ENCODE measurements at places on chromosomes 7 and 10.

GRCh38 chr7:7736671-7737070, 18.3 kb upstream of the RPA3 start:
- no peak for DNase-seq

- DNase-seq: no peak
These were observed 100.6 kb upstream of the GLCCI1 start for GRCh38 chr7:7867846-7868571.

GRCh38 chr10:106086391-106086790, 1078.1 kb downstream of the SORCS1 start:
- no peak for DNase-seq

DNA sequence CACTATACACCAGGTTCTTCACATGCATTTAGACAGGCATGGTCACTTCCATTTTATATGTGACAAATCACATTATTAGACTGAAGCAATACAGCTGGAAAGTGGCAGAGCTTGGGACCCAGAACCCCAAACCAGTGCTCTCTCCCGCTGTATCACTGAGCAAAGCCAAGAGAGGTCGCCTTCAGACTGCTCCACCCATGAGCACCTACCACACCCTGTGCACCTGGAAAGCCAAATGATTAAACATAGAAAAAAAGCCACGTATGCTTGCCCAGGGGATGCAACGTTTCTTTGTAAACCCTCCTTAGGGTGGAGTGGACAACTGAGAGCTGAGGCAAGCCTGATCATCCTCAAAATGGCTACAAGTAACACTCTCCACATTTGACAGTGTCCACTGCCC, 72.5 kb downstream of the CCDC6 start:
- no peak for DNase-seq

DNA sequence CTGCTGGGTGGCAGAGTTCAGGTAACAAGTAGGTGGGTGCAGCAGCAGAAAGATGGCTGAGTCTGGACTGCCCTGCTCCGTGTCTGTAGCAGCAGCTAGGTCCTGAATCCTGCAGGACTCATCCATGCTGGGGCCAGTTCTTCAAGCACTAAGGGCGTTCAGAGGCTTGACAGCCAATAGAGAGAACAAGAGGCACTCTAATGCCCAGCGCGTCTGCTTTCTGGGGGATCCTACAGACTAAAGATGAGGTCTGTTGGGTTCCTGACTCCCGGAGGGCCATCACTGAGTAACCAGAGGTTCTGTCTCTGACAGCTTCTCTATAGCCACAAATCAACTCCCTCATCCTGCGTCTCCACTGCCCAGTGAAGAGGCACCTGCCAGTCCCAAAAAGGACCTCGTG, 125.5 kb downstream of the PTPN20 start:
- no peak for DNase-seq

- DNase-seq: no peak
These were observed 56.7 kb upstream of the EBF3 start for GRCh38 chr10:130020651-130021382.

GRCh38 chr7:94394437-94395140, at the start of gene COL1A2:
Gene COL1A2, plus strand, starts transcription at chr7:94394895. Its CDS starts 137 bp downstream, at chr7:94395032.
- DNase-seq: peak; percentile 15

DNA sequence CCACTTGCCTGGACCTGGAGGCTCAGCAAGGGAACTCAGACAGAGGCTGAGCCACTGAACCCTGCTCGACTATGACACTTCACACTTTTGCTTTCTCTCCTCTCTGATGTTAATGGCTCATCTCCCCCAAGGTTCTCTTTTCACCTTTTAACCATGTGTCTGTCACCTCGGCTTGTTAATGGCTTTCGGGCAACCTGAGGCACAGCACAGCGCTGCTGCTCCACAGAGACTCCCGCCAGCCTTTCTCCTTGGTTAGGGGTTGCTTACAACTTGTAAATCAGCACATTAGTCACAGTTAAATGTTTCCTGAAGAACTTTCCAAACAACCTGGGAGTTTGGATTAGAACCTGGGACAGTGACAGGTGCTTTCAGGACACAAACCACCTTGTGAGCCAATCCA, 136.2 kb upstream of the TBX20 start:
- DNase-seq: no peak

DNA sequence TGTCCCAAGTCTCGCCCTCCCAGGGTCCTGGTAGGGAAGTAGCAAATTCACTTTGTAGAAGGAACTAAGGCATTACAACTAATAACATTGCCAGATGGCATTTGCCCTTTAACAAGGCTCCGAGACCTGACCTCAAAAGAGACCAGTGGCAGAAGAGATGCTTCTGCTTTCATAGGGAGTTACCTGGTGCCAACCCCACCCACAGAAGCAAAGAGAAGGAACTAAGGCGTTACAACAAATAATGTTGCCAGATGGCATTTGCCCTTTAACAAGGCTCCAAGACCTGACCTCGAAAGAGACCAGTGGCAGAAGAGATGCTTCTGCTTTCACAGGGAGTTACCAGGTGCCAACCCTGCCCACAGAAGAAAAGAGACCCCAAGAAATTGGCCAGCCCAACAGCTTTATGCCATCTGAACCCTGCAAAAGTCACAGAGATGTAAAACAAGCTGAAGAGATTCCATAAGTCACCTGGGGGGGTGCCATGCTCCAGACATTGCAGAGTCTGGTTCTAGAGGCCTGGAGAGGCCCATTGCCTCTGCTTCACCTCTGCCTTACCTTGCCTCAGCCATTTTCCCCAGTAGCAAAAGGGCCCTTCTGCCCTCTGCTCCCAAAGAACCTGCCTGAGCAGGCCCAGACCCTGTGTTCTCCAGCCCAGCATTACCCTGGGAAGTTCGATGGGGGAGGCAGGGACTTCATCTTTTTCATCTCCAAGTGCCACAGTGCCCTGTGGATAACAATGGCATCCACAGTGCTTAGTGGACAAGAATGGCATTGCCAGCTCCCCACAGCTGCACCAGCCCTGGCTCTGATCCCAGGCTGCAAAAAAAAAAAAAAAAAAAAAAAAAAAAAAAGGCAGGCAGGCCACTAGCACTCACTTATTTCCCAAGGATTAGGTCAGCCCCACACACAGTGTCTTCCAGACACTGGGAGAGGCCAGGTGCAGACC, 179.5 kb upstream of the PLXNA4 start:
- DNase-seq: no peak

DNA sequence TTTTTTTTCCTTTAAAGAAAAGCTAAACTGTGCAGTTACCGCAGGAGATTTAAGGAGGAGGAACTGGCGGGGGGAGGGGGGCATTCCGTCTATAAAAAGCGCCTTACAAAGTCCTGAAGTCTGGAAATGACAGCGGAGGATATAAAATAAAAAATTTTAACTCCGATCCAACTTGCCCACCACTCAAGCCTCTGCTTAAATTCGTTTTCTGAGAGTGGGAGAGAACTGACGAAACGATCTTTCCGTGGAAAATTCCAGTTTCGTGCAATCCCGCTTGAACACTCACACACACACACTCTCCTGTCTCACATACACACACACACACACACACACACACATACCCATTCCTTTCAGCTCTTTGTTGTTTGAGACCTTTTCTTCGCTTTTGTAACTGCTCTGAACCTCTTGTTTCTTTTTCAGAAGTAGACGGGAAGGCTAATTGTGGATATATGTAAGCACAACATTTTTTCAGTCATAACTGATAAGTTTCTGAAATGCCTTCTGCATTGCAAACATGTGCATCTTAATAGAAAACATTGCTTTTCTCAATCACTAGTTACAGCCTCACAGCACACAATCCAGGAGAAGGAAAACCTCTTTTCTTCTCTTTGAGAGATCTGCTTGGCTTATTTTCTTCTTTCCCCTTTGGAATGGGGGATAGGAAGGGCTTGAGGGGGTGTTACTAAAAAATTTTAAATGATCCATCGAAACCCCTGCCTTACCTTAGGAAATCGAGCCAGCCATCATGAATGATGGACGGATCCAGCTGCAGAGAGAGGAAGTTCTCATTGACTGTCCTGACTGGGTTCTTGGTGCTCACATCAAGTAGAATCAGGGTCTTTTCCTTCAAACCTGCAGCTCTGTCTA, 628 bp downstream of the HPSE2 start:
- DNase-seq: no peak

DNA sequence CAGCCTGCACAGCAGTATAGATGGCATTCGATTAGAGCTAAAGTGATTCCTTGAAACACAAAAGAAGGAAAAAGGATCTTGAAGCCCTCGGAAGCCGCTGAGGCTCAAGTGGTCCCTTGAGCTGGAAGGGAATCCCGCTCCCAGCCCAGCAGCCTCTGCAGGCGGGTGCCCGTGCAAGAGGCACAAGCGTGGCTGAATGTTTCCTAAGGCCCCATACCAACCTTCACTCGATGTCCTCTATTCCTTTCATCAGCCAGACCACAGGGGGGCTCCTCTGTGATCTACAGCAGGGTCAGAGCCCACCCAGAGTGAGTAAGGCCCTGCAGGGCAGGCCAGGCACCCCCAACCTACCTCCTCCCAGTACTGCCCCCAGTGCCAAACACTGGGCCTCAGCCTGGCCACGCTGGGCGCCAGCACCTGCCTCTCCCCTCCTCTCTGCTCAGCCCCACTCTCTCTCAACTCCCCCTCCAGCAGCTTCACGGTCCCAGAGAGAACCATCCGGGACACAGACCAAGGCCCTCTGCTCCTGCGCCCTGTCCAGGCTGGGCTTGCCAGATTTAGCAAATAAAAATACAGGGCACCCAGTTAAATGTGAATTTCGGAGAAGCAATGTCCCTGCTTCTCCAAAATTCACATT, 30.5 kb downstream of the EBF3 start:
- no peak for DNase-seq

GRCh38 chr7:71826141-71826540, 586.0 kb downstream of the CALN1 start:
- no peak for DNase-seq

GRCh38 chr7:95525503-95525902, 39.8 kb downstream of the ASB4 start:
- no peak for DNase-seq
